ENCODE measurements at places on chromosomes 6 and 20. TPM values are rescaled to one million over a fixed set of nuclear protein-coding genes. Genes with fewer than 3 reads are reported as not detected.

- DNase-seq = no peak
Observed at GRCh38 chr20:8658103-8658502, 410.8 kb upstream of the PLCB4 start.

Gene PMEPA1
- total RNA-seq = 37.4 TPM

- no peak for DNase-seq
Observed at GRCh38 chr6:20440296-20440695, 38.6 kb downstream of the E2F3 start.

Gene CCN5
- not detected for total RNA-seq

GRCh38 chr20:13430346-13431002 lies 208.3 kb downstream of the TASP1 start:
- peak; percentile 4 for DNase-seq

Gene HLA-DMB
- 587 TPM for total RNA-seq

Gene ZBTB46
- total RNA-seq = 1.6 TPM

Gene DOK5
- total RNA-seq = not detected

Gene E2F1
- 2.7 TPM for total RNA-seq
